ENCODE measurements at places on chromosomes 1 and 21.

GRCh38 chr1:98336472-98337083 lies 324.9 kb upstream of the SNX7 start:
- no peak for DNase-seq

- DNase-seq = no peak
These were observed 2.1 kb downstream of the STUM start for GRCh38 chr1:226550672-226551041.

DNA sequence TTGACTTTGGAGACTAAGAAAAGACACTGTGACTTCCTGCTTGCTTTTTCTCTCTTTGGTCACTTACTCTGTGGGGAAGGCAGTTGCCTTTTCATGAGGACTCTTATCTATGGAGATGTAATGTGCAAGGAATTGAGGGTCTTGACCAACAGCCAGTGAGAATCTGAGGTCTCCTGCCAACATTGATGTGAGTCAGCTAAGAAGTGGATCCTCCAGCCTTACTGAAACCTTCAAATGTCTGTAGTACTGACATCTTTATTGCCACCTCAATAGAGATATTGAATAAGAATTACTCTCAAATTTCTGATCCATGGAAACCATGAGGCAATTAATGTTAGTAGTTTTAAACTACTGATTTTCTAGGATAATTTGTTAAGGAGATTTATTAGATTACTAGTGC lies 598.4 kb downstream of the ADGRL2 start:
- no peak for DNase-seq

GRCh38 chr1:161738627-161739287 lies 10.8 kb upstream of the DUSP12 start:
- DNase-seq = peak; percentile 69

GRCh38 chr1:157580179-157580827 lies 17.6 kb downstream of the FCRL4 start:
- DNase-seq = peak; percentile 13

DNA sequence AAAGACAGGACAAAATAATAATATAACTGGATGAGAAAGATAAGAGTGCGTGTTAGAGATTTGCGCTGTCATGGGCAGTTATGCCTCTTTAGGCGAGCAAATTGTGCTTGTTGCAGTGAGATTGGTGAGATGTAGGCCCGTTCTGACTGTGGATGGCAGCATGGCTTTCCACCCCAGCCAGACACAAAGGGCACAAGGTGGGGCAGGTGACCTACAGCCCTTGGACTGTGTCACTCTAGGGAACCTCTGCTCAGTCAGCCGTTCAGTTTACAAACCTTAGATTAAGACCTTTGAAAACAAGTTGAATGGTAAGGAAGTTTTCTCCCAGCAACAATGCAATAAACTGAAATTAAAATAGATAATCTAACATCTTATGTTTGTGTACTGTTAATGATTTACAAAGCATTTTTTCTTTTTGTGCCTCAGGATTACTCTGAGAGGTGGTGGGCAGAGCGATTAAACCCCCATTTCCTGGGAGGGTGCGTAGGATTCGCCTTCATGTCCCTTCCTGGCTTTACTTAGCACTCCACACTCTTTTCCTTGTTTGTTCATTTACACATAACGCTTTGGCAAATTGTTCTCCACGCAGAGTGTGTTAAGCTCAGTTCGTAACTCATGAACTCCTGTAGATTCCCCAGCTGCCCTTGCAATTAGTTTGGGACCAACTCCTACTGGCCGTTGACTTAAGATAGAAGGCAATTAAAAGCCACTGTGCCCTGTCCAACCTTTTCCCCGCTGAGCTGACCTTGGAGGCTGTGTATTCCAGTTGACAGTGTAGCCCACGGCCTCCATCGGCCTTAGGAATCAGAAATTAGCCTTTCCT lies 58.1 kb upstream of the IGSF5 start:
- DNase-seq = no peak

GRCh38 chr1:47782414-47783166 lies 214.6 kb downstream of the TRABD2B start:
- no peak for DNase-seq

GRCh38 chr1:191034132-191034531 lies 556.5 kb upstream of the BRINP3 start:
- DNase-seq = no peak

DNA sequence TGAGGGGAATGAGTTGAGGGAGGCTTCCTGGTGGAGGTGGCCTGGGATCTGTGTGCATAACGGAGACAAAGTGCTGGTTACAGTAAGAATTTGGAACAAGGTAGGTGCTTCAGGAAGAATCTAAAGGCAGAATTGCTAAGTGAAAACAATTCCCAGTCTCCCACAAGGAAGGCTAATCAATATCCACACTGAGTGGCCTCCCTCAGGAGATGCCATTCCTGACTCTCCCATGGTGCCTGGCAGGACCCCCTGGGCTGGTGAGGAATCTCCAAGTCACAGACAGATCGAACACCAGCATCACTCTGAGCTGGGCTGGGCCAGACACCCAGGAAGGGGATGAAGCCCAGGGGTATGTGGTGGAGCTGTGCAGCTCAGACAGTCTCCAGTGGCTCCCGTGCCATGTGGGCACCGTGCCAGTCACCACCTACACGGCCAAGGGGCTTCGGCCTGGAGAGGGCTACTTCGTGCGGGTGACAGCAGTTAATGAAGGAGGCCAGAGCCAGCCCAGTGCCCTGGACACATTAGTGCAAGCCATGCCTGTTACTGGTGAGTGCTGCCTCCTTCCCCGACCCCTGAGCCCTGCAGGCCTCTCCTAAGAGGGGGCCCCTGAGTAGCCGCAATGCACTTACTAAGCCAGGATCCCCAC lies 30.7 kb downstream of the IGFN1 start:
- no peak for DNase-seq

DNA sequence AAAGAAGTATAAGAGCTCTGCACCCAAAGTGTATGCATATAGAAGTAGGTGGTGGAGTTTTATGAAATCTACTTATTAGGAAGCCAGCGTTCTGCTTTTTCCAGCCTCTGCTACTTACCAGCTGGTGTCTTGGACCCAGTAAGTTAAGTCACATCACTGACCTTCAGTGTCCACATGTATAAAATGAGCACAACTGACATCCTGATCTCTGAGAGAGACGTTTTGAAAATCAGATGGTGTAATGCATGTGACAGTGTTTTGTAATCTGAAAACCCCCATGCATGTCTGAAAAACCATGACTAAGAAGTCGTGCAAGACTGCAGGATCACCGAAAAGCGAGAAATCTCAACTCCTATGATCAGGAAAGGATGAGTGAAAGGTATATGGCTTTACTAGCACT lies 2.0 kb downstream of the CR1 start:
- no peak for DNase-seq

DNA sequence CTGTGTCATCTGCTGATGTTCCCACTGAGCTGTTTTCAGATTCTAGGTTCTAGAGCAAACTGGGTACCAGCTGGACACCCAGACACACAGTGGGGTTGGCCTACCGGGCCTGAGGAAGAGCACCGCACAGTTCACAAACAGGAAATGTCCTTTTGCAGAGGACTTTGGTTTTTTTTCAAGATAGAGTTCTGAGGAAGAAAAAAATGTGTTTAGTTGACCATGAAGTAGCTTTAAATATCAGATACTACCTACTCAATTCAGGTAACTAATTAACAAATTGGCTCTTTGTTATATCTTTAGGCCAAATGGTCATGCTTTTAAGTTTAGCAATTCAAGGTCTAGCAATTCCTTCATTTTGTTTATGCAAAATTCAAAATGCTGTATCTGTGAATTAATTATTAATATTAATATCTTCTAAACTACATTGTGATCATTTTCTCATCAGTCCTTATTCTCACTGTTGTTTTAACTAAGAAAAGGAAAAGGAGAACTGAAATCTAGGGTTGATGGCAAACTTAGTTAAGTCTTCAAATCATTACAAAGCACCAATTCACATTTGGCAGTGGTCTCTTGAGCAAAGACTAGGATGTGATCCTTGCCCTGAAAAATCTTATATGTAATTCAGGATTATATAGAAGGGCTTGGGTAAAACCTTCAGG lies 17.2 kb upstream of the NCF2 start:
- DNase-seq = no peak

DNA sequence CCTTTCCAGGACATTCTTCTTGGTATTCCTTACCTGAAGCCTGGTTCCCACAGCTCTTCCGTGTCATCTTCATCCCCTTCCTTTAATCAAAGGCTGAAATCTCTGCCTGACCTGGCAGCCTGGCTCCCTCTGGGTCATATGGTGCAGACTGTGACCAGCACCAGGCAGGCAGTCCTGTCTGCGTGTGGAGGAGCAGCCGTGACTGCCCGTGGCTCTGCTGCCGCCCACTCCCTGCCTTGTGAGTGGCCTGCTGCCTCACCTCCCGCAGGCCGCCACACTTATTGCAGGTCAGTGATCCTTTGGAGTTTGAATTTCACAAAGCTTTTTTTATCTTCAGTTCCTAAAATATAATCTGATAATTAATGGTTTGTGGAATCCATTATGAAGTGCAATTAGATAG lies 36.2 kb upstream of the EPHA8 start:
- DNase-seq = no peak

GRCh38 chr1:233005703-233006102 lies 55.3 kb downstream of the NTPCR start:
- no peak for DNase-seq

- DNase-seq = no peak
These were observed 247.6 kb downstream of the MRPL39 start for GRCh38 chr21:25359724-25360123.

DNA sequence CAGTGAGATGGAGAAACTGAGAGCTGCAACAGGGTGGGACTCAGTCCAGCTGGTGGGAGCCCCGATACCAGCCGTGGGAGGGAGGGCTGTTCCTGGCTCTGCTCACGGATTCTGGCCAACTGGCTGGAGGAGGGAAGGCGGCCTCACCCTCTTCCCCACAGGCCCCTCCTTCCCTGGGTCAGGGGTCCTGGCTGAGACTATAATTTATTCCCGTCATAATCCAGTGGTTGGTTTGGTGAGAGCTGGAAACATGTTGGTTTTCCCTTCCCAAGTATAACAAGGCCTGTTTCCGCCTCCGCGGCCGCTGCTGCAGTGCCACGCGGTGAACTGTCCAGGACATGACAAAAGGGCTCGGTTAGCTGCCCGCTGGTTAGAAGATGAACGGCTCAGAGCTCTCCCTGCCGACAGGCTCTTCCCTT lies 10.0 kb downstream of the PTPRF start:
- DNase-seq = no peak

GRCh38 chr21:38182370-38182985 lies 74.3 kb upstream of the KCNJ15 start:
- no peak for DNase-seq

DNA sequence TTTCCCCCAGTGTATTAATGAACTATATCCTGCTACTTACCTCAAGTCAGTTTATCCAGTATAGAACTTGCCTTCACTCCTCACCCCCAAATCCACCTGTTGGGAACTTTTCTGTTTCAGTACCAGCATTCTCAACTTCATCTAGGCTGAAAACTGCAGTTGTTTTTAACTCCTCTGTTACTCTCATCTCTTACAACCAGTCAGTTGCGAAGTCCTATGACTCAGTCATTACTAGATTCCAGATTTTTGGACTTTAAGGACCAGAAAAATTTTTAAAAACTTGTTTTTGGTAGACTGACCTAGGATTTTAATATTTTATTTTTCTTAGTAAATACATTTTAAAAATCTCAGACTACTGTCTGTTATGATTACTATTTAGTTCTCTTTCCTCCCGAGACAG lies 8.1 kb downstream of the GNAI3 start:
- no peak for DNase-seq

GRCh38 chr1:212477014-212477679 lies 44.4 kb downstream of the NENF start:
- DNase-seq = peak; percentile 87

GRCh38 chr1:177329871-177330270 lies 159.1 kb downstream of the BRINP2 start:
- no peak for DNase-seq

GRCh38 chr1:6834366-6834765 lies 49.1 kb downstream of the CAMTA1 start:
- no peak for DNase-seq

GRCh38 chr1:205791568-205792180 lies 16.4 kb upstream of the RAB29 start:
- peak; percentile 75 for DNase-seq

- no peak for DNase-seq
These were observed 258.8 kb downstream of the PLPP3 start for GRCh38 chr1:56320464-56321149.

GRCh38 chr1:59006289-59006658 lies 222.4 kb upstream of the JUN start:
- no peak for DNase-seq
